ENCODE measurements at places on chromosomes 1 and 21.

GRCh38 chr1:234519506-234519905, 40.5 kb upstream of the TARBP1 start:
- DNase-seq: no peak

GRCh38 chr1:108913105-108913948, 36.5 kb downstream of the GPSM2 start:
- DNase-seq: no peak

DNA sequence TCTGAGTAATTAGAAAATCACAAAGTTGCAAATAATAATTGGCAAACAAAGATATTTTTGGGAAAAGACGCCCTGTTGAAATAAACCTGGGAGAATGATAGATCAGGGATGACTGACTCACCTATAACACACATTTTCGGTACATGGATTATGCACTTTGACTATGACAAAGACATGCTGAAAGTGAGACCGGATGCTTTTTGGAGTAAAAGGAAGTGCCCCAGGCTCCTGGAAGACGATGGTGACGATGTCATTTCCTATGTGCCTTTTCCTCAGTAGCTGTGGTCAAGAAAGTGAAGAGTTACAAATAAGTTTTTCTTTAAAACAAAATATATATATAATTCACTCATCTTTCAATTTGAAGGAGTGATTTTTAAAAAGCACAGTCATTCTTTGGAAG, 158.7 kb downstream of the SIPA1L2 start:
- DNase-seq: no peak

DNA sequence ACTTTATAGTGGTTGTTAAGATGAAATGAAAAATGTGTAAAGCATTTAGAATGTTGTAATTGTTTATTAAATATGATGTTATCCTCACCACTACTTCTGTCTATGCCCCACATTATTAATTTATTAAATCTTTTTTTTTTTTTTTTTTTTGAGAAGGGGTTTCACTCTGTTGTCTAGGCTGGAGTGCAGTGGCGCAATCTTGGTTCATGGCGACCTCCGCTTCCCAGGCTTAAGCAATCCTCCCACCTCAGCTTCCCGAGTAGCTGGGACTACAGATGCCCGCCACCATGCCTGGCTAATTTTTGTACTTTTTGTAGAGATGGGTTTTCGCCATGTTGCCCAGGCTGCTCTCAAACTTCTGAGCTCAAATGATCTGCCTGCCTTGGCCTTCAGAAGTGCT, 7.5 kb downstream of the KCNA10 start:
- DNase-seq: no peak

DNA sequence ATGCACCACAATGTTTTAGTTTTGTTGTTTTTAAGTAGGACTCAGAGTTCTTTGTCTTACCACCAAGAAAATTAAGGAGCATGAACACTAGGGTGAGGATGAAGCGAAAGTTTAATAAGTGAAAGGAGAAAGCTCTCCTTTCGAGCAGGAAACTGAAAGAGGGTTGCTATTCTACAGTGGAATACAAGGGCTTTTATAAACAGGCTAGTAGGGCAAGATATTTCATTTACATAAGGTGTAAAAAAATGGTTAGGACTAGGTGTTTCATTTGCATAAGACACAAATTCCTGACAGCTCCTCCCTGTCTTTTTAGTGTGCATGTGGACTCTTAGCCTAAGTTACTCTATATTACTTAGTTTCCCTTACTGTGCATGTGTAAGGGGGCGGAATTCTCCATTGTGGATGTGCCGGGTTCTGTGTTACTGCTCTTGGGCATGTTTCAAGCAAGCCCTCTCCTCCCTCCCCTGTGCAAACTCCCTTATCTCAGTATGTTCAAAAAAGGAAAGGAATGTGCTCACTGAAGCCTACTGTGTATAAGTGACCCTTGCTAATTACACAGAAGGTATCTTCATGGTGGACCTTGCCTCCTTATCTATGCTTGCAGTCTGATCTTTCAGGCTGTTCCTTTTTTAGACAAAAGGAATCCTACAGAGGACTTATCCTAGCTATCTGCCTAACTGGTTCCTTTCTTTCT, 7.3 kb downstream of the TSHB start:
- no peak for DNase-seq

DNA sequence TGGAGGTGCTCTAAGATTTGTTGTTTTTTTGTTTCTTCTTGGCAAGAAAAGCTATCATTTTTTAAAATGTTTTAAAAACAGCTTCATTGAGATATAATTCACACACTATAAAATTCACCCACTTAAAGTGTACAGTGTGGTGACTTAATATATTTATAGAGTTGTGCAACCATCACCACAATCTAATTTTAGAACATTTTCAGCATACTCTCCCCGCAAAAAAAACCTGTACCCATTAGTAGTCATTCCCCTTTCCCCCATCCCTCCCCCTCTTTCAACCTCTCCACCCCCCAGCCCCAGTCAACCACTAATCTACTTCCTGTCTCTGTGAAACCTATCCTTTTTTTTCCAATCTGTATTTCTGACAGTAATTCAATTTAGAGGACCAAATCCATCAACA, 30.6 kb downstream of the ZC3H11B start:
- no peak for DNase-seq

DNA sequence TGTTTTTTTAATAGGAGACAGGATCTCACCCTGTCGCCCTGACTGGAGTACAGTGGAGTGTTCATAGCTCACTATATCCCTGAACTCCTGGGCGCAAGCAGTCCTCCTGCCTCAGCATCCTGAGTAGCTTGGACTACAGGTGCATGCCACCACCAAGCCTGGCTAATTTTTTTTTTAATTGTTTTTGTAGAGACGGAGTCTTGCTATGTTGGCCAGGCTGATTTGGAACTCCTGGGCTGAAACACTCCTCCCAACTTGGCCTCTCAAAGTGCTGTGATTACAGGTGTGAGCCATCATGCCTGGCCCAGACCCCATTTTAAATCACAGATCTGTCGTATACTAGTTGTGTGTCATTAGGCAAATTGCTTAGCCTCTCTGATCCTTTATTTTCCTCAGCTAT, 161.1 kb downstream of the DYRK1A start:
- no peak for DNase-seq

DNA sequence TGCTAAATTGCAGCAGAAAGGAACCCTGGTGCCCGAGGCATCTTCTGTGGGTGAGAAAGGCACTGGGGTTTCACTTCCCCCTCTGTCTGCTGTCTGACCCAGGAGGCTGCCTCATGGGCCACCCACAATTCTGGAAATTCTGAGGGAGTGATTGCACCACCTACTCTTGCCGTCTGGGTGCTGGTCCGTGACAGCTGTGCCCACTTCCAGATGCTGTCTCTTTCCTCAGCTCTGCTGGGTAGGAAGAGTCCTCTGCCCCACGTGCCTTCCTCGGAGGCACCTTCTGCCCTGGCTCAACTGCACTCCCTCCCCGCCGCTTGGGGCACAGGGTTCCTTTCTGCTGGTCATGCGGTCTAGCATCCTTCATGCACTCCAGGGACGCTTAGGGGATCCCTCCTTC, 96.3 kb downstream of the ARHGEF10L start:
- no peak for DNase-seq

DNA sequence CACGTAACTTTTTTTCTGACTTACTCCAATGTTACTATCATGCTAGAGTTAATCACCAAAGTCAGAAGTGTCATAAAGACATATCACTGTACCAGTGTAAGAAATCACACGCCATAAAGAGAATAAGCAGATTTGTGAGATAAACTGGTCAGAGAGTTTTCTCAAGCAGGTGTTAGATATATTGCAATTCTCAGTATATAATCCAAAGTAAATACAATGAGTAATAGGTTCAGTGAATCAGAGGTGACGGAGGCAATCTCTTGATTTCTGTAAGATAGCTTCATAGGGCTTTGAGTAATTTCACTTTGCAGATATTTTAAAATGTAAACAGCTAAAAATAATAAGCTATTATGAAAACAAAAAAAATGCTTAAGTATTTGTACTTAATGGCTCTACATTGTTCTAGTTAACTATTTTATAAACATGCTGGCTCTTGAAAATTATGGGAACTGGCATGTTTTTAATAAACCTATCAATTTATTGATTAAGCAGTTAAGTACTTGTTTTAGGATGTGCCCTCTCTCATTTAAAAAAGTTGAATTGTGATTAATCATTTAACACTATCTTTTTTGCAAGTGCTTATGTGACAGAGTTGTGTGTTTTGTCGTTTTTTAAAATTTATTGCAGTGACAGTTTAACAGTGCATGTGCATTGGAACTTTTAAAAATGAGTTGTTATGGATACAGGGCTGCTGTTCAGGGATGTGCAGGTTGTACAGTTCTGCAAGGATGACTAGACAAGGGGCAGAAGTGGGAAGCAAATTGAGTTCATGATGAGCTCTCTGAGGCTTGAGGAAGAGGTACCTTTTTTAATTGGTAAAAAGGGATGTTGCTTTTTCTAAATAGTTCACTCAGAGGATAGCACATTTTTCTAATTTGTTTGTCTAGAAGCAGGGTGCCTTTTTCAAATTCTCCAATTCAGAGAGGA, 119.1 kb downstream of the USP25 start:
- DNase-seq: no peak

DNA sequence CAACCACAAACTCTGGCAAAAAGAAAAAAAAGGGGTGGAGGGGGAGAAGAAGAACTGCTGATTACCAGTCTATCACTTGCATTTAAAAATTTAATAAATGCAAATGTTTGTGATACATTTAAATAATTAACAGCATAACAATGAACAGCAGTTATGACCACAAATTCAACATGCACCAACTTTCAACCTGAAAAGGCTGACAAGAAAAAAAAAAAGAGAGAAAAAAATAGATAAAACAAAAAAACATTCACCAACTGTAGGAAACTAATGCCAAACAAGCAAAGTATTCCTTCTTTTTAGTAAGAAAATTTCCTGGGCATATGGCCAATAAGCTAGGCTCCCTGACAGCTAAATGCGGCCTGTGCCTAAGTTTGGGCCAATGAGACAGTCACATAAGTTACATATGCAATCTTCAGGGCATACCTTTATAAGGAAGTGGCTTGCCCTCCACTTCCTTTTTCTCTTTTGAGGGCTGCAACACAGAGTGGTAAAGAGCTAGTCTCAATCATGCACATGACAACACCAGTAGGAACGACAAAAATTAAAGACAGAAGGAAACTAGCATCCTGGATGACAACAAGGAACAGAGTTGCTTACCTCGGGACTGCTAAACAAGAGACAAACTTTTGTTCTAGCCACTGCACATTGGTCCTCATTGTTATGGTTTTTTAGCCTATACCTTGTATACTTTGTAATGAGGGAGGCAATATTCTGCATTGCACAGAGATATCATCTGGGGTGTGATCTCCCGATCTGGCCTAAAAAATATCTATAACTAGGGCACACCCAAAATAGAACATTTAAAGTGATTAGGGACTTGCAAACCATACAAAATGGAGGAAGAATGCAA, 24.2 kb upstream of the PHTF1 start:
- DNase-seq: no peak

GRCh38 chr1:247517795-247518612, 18.2 kb downstream of the OR2C3 start:
- no peak for DNase-seq

DNA sequence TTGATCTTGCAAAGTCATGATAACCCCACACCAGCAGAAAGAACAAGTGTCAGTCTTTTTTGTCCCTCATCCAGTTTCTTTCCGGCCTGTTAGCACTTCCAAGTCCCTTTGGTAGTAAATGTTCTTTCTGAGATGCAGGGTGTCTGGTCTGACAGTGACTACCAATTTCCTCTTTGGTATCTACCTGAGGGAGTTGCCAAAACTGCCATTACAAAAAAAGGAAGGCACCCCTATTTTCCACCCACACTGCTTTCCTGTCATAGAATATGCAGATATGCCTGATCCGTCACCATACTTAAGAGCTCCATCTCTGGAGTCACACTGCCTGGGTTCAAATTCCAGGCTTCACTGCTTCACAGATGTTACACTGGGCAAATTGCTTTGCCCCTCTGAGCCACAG, 72.4 kb downstream of the ZNF281 start:
- no peak for DNase-seq

DNA sequence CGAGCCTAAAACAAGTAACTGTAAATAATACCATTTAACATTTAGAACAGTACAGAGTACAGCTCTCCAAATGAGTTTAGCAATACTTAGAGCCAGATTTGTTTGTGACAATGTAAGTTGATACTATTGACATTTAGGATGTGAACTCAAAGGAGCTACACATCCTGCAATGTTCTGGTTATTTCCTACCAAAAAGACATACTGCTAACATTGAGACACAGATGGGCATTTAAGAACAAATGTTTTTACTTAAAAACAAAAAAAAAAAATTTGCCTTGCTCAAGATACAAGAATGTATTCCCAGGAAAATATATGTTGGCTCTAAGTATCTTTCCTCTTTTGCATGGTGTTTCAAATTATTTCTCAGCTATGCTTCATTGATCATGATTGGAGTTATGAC, 1464.8 kb upstream of the PRMT6 start:
- no peak for DNase-seq

DNA sequence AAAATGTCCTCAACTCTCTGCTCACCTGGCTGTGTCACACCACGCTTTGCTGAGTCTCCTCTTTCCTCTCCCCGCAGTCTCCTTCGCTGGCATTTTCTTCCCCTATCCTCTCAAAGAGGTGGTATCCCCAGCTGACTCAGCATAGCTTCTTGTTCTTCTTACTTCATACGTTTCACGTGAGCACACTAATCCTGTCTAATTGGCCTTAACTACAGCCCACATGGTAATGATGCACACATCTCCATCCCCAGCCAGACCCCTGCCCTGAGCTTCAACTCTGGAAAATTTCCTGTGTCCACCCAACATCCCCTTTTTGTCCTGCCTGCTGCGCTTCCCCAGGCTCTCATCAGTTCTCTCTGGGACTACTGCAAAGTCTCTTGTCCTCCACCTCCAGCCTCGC, 169.8 kb downstream of the TTLL7 start:
- DNase-seq: no peak

GRCh38 chr1:163412221-163412620, 90.5 kb downstream of the NUF2 start:
- no peak for DNase-seq

DNA sequence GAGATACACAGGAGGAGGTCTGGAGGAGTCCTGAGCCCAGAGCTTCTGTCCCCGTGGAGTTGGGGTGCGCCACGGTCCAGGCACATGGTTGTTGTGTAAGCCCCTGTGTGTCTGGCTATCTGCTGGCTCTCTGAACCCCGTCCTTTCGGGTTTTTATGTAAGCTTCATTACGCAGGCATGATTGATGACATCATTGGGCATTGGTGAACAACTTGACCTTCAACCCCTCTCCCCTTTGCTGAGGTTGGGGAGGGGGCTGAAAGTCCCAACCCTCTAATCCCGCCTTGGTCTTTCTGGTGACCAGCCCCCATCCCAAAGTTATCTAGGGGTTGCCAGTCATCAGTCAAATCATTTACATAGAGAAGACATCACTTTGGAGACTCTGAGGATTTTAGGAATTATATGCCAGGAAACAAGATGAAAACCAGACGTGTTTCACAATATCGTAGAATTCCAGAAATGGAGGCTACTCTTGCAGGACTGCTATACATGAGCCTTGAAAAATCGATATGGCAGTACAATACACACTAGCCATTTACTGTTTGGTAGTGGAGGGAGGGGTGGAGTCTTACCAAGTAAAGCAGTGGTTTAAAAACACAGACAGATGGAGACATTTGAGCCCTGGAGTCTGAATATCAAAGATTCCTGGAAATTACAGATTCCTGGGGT, 69.8 kb upstream of the SCAF4 start:
- DNase-seq: no peak
